ENCODE measurements at places on chromosomes 3 and 15. TPM values are rescaled to one million over a fixed set of nuclear protein-coding genes. Genes with fewer than 3 reads are reported as not detected.

The NME9 gene
- polyA plus RNA-seq, result 0.90 TPM

The ADPRH gene
- polyA plus RNA-seq, result 9.3 TPM

The TPRG1 gene
- 2.7 TPM for polyA plus RNA-seq

DNA sequence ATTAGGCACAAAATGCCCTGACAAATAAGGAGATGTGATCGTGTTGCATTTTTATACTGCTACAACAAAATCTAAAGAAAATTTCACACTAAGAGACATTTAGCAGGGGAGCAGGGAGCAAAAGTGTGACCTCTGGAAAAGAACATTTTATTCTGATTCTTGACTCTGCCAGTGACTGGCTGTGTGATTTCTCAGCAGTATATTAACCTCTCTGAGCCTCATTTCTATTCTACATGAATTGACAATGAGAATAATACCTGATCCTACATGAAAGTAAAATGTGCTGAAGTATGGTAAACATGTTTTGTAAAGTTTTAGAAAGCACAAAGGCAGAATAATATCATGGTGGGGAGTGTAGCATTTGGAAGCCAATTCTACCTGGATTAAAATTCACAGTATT lies 273.3 kb downstream of the SLC9A9 start:
- no peak for DNase-seq

DNA sequence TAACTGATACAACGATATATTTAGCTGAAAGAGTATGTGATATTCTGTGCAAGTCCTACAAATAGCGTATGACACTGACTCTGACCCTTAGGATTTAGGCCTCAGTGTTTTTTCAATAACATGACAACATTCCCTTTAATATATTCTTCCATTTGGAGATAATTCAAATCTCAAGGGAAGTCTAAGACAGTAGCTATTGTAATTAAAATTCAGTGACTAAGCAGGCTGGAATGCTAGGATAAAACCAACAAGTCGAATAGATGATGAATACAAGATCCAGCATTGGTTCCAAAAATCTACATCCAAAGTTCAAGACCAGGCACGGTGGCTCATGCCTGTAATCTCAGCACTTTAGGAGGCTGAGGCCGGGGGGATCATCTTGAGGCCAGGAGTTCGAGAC lies 56.2 kb downstream of the QTRT2 start:
- DNase-seq, result no peak

DNA sequence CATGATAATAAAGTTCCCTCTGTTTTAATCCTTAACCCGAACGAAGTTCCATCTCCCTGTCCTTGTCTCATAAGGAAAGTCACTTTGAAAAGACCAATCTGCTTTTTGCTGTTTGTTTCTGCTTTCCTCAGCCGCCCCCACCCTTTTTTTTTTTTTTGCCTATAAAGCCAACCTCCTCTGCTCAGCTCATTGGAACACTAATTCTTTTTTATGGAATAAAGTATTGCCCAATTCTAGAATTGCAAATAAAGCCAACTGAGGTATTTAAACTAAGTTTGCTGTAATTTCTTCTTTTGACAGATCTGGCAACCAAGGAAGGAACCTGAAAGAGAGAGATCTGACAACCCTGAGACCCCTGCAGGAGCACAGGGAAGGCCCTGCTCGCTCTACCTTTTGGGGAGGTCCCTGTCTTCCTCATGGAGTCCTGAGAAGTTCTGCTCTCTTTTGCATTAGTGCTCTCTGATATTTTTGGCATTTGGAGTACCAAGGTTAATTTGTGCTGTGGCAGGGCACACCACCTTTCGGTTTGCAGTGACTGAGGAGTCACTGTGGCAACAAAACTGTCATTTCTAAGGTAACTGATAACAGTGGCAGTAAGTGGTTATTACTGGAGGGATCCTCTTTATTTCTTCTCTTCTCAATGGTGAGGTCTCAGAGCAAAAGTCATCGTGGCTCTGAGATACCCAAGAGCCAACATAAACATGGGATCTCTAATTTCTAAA lies 35.2 kb upstream of the TRPM1 start:
- no peak for DNase-seq

DNA sequence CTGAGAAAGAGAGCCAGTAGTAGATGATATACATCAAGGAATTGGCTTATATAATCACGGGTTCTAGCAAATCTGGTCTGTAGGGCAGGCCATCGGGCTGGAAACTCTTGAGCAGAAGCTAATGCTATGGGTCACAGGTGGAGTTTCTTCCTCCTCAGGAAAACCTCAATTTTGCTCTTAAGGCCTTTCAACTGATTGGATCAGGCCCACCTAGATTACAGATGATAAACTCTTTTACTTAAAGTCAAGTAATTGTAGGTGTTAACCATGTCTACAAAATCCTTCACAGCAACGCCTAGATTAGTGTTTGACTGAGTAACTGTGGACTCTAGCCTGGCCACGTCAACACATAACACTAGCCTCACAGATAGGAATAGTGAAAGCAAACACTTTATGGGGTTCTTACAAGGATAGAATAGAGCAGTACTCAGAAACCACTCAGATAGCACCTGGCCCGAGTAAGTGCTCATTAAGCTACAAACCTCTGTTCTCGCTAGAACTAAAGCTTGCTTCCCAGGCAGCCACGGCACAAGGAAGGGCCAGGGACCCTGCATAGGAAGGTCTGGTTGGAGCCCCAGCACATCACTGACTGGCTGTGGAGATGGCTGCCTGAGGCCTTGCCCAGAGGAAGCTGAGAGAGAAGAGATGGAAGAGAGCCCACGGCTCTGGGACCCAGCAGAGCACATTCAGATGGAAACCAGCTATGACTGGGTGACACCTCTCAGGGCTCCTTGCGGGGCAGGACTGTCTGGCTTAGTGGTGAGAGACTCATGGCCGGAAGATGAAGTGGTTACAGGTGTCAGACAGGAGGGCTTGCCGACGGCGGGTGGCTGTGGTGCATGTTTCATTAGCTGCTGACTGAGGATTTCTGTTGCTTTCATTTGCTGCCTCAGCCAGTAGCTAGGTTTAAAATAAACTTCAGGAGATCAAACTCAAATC lies 202.5 kb upstream of the TLE3 start:
- no peak for DNase-seq

DNA sequence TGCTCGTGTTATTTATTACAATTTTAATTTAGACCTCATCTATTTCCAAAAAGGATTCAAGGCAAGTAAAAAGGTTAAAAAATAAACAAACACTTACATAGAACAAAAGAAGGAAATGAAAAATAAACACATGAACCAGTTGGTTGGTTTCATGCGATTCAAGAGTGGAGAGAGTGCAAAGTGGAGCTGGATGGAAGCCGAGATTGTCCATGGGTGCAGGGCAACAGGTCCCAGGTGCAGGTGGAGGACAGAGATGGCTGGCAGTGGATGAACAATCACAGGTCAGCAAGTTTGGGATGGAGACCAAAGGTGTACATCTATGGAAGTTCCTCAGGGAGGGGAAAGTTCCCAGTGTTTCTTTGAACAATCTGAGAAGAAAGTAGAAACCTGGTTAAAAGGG lies 11.6 kb upstream of the SEMA5B start:
- DNase-seq, result no peak

DNA sequence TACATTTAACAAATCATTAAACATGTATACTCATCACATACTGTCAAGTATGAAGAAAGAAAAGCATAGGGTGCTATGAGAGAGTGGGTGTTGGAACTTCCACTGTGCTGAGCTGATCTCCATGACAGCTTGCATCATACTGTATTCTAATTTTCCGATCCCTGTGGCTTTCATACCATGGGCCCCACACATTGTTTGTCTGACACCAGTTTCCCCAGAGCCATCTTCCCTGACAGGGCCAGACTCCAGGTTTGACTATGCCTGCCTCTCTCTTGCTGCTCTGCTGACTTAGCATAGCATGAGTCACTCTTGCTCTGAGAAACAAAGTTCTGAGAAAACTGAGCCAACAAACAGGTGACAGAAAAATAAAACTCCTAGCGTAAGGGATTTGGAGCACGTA lies 37.0 kb upstream of the CASR start:
- DNase-seq, result no peak

DNA sequence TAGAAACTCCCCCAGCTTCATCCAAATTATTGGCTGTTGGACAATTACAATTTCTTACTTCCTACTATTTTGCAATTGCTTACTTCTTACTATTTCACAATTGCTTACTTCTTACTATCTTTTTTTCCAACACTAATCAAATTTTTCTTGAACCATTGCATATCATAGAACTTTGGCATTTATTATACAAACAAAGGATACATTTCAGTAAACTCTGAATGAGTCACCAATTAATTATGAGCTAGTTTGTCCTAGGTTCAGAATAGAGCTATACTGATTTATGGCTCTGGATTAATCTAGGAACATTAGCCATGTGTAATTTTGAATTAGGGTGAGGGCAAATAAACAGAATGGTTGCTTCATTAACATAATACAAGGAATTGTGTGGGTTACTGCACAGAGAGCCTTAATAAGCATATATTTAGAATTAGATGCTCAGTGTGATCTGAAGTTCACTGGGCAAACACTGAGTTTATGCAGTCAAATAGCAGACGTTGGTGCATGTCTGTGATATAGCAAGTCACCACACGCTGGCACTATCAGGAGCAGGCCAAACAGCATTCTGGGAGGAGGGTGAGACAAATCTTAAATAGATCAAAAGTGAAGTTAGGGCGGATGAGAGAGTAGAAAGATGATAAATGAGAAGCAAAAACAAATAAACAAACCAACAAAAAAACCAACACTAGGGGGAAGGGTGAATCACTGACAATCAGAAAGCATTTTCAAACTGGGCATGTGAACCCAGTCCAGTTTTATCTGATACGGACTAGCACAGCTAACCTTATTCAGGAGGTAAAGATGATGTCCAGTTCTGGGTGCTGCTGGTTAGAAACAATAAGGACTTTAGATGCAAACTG lies 21.5 kb downstream of the GABRR3 start:
- DNase-seq, result no peak
